ENCODE measurements at places on chromosomes 7 and 10.

DNA sequence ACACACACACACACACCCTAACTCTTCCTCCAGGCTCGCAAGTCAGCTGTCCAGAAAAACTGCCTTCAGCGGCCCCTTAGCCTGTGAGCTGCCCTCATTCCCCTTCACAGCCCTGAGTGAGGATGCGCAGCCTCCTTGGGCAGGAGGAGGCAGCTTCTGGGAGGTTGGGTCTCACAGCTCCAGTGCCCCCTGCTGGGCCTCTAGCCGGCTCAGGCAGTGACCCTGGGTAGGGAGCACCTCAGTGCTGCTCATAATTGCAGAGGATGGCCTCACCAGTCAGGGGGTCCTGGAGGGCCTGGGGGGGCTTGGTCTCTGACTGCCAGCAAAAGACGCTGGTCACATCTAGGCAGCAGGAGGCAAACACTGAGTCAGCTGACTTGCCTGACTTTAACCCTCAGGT lies 43.7 kb downstream of the ZNF273 start:
- DNase-seq = no peak

- no peak for DNase-seq
Observed at GRCh38 chr7:29282819-29283414, 88.3 kb downstream of the CHN2 start.

DNA sequence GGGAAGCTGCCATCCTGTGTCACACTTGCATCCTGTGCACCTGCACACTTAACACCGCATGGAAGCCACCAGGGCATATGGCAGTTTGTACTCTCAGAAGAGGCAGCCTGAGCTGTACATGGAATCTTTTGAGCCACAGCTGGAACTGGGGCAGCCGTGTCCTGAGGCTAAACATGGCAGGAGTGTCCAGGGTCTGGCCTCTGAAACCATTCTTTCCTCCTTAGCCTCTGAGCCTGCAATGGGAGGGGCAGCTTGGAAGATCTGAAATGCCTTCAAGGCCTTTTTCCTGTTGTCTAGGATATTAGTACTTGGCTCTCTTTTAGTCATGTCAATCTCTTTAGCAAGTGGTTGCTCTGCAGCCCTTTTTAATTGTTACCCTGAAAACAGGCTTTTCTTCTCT lies 16.4 kb downstream of the PLCE1 start:
- DNase-seq = no peak

GRCh38 chr10:88525371-88526069 lies 57.6 kb downstream of the RNLS start:
- DNase-seq = no peak

- DNase-seq = no peak
Observed at GRCh38 chr7:105198223-105198622, 184.2 kb downstream of the KMT2E start.

- DNase-seq = peak; percentile 8
Observed at GRCh38 chr7:123747620-123748141, 1.1 kb downstream of the WASL start.

GRCh38 chr10:30494558-30494957 lies 60.6 kb downstream of the MAP3K8 start:
- no peak for DNase-seq

- no peak for DNase-seq
Observed at GRCh38 chr7:127930341-127931328, 100.6 kb downstream of the LRRC4 start.

DNA sequence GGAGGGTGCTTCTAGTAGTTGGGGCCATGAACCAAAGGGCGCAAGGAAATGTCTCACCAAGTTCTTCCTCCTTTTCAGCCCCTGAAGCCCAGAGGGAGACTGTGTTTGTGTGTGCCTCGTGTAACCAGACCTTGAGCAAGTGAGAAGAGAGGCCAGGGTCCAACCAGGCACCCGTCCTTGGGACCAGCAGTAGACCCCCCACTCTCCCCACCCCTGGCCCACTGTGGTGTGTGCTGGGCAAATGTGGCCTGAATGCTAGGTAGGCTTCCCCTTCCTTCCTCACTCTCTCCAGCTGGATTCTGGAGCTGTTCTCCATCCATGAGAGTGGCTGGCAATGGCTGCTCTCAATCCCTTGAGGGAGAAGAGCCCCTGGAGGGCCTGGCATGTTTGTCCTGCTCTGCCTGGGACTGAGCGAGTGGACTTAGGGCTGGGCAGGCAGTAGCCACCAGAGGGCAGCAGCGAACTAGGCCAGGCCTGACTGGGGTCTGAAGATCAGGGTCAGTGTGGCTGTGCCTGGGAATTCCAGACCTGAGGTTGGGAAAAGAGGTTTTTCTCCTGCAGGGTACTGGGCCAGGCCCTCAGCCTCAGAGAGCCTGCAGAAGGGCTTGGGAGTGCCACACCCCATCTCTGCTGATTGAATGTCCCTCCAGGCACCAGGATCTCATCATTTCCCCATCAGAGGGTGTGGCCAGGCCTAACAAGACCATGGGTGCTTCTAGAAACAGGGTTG lies 12.5 kb downstream of the SFRP5 start:
- peak; percentile 30 for DNase-seq

- DNase-seq = no peak
Observed at GRCh38 chr7:41046776-41047175, 656.1 kb downstream of the INHBA start.

All from T-helper 2 cell (primary cell).